ENCODE measurements at places on chromosomes 2 and 18. TPM values are rescaled to one million over a fixed set of nuclear protein-coding genes. Genes with fewer than 3 reads are reported as not detected.

The CDCA7 gene
- total RNA-seq, result 6.0 TPM

The SH3RF3 gene
- total RNA-seq, result 2.0 TPM

The STAT1 gene
- 22.2 TPM for total RNA-seq

The KCNE4 gene
- 1.3 TPM for total RNA-seq

The NCKAP1 gene
- total RNA-seq, result 70.3 TPM

The CHRNG gene
- total RNA-seq, result 0.78 TPM

The DQX1 gene
- 0.47 TPM for total RNA-seq

GRCh38 chr18:8519102-8519501, 90.1 kb upstream of the RAB12 start:
- ATAC-seq, result no peak

DNA sequence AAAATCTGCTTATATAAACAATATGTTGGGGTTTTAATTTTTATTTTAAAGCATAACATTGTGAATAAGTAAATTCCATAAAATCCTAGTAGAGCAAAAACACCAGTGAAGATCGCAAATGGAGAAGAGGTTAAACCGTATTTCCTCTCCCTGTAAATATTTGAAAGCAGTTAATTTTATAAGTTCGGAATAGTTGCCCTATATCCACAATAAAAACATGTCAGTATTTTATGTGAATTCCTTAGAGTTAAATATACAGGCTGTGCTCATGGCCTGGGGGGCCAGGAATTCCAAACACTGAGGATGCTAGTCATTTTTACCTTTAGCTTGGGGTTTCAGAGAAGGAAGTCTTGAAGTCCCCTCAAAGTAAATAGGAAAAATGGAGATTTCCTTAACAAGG, 135.0 kb downstream of the FIGN start:
- no peak for ATAC-seq

- no peak for ATAC-seq
Observed at GRCh38 chr2:45897842-45898241, 246.4 kb downstream of the PRKCE start.

DNA sequence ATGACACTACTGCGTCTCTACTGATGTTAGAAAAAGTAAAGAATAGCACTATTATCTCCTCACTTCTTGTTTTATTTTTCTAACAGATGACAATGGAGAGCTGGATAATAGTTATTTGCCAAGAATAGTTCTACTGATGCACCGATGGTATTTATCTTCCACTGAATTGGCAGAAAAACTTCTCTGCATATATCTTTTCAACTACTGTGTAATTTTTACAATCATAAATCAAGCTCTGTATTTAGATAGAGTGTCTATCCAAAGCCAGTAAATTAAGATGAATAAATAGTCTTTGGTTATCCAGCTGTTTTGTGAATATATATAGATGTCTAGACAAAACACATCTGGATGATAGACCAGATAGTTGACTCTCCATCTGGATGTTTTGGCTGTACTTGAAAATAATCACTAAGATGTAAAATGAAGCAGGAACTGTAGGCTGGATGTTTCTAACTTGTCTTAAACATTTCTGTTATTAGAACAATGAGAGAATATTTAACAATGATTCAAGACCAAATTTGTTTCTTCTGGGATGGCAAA, 40.1 kb downstream of the RASGRP3 start:
- no peak for ATAC-seq

GRCh38 chr2:237475704-237476141, 11.3 kb upstream of the MLPH start:
- peak; percentile 23 for ATAC-seq

DNA sequence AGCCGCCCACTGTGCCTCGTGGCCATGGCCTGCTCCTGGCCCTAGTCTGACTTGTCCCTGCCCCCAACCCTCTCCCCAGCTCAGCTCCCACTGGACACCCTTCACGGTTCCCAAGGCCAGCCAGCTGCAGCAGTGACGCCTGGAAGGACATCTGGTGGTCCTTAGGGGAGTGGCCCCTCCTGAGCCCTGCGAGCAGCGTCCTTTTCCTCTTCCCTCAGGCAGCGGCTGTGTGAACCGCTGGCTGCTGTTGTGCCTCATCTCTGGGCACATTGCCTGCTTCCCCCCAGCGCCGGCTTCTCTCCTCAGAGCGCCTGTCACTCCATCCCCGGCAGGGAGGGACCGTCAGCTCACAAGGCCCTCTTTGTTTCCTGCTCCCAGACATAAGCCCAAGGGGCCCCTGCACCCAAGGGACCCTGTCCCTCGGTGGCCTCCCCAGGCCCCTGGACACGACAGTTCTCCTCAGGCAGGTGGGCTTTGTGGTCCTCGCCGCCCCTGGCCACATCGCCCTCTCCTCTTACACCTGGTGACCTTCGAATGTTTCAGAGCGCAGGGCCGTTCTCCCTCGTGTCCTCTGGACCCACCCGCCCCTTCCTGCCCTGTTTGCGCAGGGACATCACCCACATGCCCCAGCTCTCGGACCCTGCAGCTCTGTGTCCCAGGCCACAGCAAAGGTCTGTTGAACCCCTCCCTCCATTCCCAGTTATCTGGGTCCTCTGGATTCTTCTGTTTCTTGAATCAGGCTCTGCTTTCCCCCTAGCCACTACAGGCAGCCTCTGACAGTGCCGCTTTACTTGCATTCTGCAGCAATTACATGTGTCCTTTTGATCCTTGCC, 35.8 kb downstream of the ANO7 start:
- ATAC-seq, result peak; percentile 42

DNA sequence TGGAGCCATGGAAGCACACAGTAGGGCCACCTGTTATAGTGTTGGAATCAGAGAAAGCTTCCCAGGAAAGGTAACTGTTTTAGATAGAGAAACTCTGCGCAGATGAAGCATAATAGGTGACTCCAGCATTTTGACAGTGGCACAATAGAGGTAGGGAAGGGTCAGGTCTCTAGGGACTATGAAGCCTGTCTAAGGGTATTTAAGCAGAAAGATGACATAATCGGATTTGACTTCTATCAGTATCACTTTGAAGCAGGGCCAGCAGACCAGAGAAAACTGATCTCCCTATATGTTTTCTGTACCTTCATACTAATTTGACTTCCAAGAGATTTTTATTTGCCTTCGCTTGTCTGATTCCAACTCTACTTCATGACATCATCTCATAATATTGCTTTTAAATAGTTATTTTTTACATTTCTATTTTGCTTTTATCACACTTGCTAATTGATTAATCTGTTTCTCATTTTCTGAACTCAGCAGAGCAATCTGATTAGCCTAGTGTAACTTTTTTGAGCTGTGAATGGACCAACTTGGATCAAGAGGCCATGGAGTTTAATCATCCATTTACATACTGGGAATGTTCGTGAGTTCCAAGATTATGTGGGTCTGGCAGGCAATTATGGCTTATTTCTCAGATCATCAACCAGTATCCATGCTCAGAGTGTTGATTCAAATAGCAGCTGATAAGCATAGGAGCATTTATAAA, 8.4 kb upstream of the HIBCH start:
- no peak for ATAC-seq

GRCh38 chr18:70423988-70424387, 135.1 kb downstream of the SOCS6 start:
- ATAC-seq, result no peak

DNA sequence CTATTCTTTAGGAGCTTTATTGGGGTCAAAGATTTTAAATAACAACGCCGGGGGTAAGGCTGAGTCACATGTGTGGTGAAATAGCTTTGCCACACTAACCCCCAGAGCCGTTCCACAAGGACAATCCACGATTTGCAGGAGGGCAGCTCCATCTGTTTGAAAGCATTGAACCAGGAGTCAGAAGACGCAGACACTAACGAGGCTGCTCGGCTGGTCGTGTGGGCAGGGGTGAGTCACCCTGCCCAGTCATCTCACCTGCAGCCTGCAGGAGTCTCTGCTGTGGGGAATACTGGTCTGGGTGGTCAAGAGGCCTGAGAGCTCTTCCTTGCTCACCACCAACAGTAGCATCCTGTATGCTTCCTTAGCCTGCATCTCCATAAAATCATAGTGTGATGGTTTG, 149.2 kb upstream of the NCK2 start:
- ATAC-seq, result peak; percentile 83

DNA sequence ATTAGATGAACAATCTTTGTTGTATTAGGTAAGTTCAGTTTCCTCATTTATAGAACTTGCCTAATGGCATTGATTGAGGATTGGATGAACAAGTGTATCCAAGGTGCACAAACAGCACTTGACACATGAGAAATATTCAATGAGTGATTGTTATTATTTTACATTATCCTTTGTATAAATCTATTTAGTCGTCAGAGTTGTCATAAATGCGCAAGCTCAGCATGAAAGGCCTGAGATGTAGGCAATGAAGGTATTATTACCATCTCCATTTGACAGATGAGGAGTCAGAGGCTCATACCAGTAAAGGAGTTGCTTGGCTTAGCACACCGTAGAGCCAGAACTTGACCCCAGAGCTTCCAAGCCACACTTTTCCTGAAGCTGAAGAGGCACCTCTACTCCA, 291.4 kb downstream of the C1D start:
- ATAC-seq, result no peak

DNA sequence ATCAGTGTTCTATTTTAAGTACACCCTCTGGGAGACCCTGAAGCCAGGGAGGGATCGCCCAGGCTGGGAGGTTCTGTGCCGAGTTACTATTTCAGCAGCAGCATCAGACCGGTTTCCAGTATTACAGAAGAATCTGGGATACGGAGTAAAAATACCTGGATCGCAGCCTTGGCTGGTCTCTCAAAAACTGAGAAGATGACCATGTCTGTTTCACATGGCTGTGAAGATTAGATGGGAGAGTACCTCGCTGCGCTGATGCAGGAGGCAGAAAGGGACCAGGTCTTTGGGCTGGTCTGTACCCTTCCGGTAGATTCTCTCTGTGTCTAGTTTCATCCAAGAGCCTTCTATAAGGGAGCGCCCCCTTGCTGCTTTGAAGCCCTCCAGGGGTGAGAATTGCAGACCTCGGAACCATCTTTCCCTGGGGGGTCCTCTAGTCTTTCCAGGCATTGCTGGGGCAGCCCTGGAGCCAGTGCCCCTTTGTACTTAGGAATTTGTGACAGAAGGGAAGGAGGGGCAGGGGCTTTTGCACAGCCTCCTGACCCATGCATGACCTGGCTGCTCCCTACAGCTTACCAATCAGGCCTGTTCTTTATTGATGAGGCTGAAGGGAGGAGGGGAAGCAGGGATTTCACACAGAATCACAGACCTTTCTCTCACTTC, 56.3 kb upstream of the MAPRE3 start:
- ATAC-seq, result peak; percentile 25

DNA sequence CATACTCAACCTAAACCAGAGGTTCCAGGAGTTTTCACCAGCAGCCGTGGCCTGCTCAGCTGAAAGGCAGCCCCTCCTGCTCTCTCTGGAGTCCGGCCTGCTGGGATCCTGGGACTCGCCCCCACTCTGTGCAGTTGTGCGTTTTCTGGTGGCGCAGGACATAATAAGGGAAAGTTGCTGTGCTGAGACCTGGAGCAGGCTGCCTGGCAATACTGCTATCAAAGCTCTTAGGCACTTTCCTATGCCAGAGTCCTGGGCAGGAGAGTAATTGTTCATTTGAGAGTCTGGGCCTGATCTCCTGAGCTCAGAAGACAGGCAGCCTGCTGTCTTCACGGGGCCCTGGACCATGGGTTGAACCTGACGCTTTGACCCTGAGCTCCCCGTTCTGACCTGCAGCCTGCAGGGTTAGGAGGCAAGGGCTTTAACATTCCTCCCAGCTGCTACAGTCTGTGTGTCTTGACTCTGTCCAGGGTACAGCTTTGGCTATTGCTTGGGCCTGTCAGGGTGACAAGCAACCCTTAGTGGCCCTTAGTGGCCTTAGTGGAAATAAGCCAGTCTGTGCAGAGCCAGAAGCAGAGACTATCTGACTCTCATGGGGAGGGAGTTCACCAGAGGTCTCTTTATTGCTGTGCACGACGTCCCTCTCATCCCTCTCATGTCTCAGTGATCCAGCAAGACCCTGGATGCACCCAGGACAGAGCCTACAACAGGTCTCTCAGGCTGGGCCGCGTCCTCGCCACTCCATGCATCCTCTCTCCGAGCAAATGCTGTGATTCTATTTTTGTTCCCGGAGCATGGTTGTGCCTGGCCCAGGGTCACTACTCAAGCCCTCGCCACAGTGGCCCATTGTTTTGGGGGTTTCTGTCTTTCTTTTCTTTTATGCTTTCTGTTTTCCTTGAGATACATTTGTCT, 60.6 kb downstream of the ACKR3 start:
- peak; percentile 29 for ATAC-seq

DNA sequence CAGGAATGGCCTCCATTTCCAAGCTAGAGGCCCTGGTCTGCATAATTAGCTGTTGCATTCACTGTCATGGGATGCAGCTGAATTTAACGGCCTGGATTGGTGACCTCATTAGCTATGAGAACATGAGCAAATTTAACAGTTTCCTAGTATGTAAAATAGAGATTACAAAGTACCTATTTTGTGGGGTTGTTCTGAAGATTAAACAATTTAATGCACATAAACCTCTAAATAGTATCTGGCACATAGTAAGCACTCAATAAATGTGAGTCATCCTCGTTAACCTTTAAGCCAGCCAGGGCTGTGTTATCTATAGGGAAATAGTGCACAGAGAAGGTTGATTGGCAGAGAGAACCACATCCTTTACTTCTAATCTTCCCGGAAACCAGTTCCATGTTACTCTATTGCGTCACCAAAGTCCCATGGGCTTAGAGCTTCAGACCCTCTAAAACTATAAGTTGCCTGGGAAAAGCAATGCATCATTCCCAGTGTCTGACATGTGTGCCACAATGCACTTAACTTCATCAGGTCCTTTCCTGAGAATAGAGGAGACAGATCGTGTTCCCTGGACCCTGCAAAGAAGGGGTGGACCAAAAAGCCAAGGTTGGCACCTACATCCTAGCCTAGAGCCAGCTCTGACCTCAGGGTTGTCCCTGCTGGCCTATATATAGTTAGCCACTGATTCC, 196.5 kb downstream of the LNPK start:
- ATAC-seq, result no peak

DNA sequence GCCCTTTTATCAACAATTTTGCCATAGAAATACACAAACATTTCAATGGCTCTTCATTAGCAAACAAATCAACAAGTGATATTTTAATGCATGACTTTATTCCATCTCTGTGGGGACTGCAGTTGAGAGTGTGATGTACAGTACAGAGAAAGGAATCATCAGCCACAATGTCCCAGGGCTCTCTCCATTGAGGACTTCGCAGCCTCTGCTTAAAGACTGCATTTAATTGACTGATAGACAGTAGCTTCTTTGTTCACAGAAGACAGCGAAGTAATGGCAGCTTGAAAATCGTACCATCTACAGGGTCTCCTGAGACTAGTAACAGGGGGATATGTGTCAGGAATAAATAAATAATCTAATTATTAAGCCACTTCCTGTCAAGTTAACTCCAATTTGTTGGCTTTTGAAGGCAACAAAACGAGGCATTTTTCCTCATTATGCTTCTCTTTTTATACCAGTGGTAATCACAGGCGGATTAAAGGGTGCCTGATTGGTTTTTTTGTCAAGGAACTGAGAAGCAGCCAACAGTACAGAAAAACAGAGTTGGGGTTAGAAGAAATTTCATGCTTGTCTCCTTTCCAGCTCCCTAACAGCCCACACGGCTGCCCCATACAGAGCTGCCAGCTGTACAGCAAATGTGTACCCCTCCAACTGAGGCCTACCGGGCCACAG, 164.3 kb downstream of the ZNF521 start:
- ATAC-seq, result peak; percentile 46

Data from motor neuron (in vitro differentiated cells).